ENCODE measurements at places on chromosomes 12 and 14. TPM values are rescaled to one million over a fixed set of nuclear protein-coding genes. Genes with fewer than 3 reads are reported as not detected.

- DNase-seq = peak; percentile 77
Observed at GRCh38 chr12:388541-389141, 479 bp downstream of the KDM5A start.

DNA sequence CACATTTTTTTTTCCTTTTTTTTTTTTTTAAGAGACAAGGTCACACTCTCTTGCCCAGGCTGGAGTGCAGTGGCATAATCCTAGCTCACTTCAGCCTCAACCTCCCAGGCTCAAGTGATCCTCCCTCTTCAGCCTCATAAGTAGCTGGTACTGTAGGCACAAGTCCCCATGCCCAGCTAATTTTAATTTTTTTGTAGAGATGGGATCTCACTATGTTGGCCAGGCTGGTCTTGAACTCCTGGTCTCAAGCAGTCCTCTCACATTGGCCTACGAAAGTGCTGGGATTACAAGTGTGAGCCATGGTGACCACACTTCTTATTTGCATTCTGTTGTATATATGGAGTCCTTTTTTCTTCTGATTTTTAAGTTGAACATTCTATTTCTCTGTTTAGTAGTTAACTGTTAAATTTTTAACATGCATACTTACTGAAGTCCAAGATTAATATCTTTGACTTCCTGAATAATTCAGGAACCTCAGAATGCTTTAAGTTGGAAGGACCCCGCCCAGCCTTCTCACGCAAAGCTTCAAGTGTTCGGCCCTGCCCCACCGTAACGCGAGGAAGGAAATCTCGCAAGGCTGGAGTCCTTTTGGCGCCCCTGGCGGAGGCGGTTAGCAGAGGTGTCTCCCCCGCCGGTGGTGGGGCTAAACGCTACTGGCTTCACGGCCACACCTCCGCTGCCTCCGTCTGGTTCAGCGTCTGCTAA lies 21.6 kb downstream of the SPATS2 start:
- DNase-seq = peak; percentile 80

GRCh38 chr12:46174061-46174662 lies 94.7 kb downstream of the SLC38A1 start:
- no peak for DNase-seq

GRCh38 chr14:74618078-74618952 lies 6.3 kb upstream of the LTBP2 start:
- DNase-seq = peak; percentile 84

DNA sequence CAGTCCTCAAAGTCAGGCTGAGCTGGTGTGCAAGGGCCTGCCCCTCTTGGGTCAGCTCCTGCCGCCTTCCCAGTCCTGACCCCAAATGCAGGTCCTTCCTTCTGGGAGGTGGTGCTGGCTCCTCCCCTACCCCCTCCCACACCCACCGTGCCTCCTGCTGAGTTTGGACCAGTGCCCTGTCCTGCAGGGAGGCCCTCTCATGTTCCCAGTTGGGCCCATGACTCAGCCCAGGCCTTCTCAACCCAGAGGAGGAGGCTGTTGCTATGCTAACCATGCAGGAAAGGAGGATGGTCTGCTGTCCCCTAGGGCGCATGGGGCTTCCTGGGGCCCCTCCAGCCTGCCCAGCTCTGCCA lies 4.4 kb downstream of the ZBTB42 start:
- DNase-seq = no peak

DNA sequence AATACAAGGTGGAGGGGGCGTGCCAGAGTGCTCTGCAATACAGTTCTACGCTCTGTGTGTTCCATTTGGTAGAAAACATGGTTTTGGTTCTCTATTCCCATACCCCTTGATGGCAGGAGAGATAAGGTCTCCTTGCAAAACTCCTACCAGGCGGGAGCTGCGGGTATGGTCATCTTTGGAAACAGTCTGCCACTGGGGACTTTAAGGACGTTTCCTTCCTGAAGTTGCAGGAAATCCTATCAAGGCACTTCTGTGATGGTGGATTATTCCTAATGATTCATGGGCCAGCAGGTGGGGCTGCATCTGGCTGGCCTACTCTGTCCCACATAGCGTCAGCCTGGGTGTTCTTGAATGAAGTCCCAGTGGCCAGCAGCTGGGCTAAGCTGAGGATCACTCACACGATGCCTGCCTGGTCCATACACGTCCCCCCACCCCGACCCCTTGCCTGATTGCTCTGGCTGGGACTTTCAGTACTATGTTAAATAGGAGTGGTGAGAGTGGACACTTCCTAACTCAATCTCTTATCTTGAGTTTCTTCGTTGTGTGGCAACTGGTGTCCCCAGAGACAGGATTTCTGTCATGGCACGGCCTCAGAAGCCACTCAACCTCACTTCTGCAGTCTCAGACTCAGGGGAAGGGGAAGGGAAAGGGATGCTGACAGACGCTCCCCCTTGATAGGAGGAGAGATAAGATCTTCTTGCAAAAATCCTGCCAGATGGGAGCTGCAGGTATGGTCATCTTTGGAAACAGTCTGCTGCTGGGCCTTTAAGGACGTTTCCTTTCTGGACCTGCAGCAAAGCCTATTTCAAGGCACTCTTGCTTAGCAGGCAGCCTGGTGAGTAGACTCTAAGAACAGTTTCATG lies 61.0 kb upstream of the FKBP4 start:
- DNase-seq = no peak

DNA sequence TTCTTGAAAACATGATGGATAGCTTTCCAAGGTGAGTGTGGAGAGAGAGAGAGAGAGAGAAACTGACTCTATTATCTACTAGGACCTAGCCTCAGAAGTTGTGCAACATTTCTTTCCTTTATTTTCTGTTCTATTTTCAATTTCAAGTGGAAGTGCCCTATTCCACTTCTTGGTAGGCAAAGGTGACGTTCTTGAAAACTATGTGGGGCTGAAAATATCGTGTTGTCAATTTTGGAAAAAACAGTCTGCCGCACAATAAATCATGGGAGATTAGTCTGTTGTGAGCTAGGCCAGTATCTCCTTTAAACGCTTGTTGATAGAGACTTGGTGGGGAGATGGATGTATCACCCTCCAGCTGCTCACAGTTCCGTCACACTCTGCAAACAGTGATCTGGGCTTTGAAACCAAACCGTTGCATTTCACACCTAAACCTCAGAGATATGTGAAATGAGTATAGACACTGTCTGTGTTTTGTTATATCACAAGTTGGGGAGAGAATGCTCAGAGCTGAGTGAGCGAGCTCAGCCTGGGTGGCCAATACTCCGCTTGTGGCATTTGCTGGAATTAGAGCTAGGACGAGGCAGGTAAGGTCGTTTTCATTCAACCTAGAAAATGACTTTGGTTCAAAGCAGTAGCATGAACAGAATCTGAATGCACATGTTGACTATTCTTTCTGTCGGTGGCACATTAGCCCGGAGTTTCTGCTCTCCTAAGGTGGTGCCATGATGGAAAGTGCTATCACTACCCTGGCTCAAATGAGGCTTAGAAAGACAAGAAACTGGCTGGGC lies 75.1 kb upstream of the ST8SIA1 start:
- DNase-seq = peak; percentile 55

DNA sequence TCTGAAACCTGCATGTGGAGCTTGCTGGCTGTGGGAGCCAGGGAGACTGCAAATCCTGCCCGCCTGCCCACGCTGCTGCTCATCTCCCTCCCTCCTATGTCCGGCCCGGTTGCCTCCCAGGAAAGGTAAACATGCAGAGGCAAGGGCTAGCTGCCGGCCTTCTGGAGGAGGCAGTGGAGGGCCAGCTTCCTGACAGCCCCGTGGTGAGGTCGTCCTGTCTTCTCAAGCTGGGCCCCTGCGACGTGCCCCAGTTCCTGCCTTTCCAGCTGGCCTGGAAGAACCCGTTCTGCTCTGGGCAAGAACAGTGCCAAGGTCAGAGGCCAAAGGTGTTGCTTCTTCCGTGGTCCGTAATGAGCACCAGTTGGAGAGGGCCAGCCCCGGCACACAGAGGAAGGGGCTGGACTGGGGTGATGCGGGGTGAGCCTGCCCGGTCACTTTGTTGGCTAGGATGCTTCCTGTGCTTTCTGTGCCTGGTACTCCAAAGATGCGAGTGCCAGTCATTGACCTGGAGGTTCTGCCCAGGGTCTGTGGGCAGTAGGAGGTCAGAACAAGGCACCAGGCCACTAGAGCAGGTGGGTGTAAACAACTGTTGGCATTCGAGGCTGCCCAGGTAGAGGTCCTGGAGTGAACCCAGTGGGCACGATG lies 25.3 kb downstream of the TPCN1 start:
- no peak for DNase-seq

- no peak for DNase-seq
Observed at GRCh38 chr12:64352181-64352580, 38.4 kb downstream of the C12orf56 start.

GRCh38 chr12:94930216-94930654 lies 73.3 kb downstream of the NDUFA12 start:
- no peak for DNase-seq

GRCh38 chr12:89417246-89417977 lies 65.1 kb upstream of the DUSP6 start:
- no peak for DNase-seq

- DNase-seq = no peak
Observed at GRCh38 chr14:50417853-50418252, 21.2 kb upstream of the CDKL1 start.

- DNase-seq = no peak
Observed at GRCh38 chr14:59424341-59425071, 40.7 kb downstream of the GPR135 start.

- DNase-seq = no peak
Observed at GRCh38 chr14:101789222-101789621, 27.7 kb downstream of the PPP2R5C start.

DNA sequence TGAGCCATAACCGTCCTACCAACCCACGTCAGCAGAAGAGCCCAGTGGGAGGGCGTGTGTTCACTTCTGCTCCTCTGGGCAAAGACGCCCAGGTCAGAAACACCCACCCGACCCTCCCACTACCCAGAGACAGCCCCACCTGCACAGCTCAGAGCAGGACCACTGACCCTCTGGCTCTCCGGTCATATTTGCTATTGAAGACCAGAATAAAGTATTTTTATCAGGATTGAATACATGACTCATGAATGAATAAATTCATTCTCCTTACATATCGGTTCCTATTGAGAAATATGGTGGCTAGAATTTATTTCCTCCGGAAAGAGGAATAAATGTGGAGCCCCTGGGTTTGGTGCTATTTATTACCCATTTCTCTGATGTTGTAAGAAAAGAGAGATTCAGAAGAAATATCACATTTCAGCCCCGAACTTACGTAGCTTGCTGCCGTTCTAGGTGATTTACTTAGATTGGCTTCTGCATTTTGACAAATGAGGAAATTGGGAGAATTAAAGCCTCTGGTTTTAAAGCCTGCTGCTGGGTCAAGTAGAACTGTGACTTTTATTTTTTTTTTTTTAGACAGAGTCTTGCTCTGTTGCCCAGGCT lies 36.4 kb upstream of the P2RX7 start:
- no peak for DNase-seq

DNA sequence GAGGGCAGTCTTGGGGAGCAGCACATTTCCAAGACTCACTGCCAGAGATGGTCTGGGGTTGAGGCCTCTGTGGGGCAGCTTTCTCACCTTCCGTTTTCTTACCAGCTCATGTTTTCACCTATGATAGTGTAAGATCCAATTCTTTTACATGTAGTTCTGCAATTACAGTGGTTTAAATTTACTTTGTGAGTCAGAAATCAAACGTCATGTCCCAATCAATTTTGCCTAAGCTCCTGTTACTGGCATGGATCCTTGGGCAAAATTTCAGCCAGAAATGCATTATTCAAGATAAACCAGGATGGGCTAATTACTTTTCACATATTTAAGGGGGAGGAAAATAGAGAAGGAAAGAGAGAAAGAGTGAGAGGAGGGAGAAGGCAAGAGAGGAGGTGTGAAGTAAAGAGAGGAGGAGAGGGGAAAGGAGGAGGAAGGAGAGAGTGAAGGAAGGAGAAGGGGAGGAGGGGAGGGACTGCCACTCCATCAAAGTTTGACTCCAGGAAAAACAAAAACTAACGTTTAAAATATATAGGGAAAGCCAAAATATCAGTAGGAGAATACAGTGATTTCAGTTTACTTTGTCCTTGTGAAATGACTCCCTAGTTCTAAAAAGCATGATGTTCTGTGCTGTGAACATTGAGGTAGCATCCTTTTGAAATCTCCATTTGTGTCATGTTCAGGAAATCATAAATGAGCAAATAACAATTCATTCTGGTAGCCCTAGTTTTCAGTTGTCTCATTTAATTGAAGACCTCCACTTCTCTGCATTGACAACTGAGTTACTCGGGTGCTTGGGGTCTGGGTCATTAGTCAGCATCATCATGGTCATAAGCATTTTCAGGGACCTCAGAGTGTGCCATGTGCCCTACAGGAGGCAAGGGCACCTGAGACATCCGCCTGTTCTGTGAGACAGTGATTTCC lies 3.0 kb downstream of the BMAL2 start:
- no peak for DNase-seq

GRCh38 chr14:37480446-37481290 lies 114.4 kb downstream of the FOXA1 start:
- DNase-seq = no peak

DNA sequence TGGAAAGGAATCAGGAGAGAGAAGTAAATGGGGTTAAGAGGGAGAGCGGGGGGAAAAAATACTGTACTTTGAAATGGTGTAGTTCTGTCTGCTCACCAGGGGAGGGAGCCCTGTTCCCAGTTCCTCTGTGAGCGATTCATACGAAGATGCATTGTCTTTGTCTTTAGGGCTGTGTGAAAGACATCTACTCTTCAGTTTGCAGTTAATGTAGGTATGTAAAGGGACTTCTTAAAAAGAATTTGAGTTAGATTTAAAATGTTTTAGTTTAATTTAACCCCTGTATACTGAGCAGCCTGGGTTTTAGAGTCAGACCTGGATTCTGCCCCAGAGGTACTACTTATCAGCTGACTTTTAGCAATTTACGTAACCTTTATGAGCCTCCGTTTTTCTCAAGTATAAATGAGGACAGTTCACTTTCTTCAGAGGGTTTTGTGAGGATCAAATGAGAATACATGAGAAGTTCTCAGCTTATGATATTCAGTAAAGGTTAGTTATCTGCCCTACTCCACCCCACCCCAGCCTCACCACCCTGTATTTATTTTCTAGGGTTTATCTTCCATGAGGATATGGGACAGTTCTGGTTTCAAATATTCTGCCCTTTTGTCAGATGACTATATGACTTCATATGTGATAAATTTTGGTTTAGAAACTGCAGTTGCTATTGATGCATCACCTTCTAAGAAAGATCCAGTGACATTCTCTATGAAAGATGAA lies 82.5 kb upstream of the EVL start:
- DNase-seq = peak; percentile 78

DHRS2 gene
- 0.24 TPM for total RNA-seq

THTPA gene
- 9.8 TPM for total RNA-seq

KRT1 gene
- total RNA-seq = not detected

IL22 gene
- total RNA-seq = not detected

KRT3 gene
- total RNA-seq = not detected
